Eye (tissue), 1 donor: ENCODE measurements at places on chromosomes 4 and X.

GRCh38 chr4:35965300-35965699, 279.0 kb downstream of the ARAP2 start:
- no peak for DNase-seq

GRCh38 chr4:56297776-56298175, 89.5 kb downstream of the AASDH start:
- DNase-seq = peak; percentile 80

- peak; percentile 14 for DNase-seq
Measured at GRCh38 chrX:69388526-69388925, 115.6 kb upstream of the NALF2 start.

DNA sequence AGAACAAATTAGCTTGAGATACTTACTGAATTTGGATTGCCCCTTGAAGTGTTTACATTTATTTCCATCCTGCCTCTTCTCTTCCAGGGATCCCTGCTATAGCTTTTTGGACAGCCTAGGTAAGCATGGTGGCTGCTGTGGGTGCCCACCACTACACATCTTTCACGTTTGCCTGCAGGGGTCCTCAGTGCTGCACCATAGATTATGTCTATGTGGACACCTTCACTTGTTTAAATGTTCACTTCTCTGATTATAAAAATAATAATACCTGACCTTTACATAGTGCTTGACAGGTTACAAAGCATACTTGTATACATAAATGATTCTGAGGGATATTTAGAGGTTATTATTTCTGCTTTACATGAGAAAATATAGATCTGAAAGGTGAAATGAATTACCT, 67.9 kb upstream of the SLC4A4 start:
- no peak for DNase-seq

DNA sequence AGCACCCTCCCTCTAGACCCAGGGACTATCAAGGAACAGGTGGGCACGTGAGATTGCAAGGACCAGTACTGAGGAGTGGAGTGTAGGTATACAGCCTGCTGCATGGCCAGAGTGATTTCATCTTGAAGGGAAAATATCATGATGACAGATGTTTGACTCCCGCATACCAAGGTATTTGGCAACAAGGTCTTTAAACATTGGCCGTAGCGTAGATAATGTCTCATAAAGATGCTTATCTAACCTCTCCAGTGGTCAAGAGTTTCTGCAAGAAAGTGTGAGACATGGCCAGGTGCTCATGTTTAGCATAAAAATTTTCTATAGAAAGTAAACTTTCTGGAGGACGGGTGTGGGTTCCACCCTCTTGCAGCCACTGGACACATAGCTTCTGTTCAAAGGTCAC, 18.7 kb upstream of the ZNF630 start:
- no peak for DNase-seq

DNA sequence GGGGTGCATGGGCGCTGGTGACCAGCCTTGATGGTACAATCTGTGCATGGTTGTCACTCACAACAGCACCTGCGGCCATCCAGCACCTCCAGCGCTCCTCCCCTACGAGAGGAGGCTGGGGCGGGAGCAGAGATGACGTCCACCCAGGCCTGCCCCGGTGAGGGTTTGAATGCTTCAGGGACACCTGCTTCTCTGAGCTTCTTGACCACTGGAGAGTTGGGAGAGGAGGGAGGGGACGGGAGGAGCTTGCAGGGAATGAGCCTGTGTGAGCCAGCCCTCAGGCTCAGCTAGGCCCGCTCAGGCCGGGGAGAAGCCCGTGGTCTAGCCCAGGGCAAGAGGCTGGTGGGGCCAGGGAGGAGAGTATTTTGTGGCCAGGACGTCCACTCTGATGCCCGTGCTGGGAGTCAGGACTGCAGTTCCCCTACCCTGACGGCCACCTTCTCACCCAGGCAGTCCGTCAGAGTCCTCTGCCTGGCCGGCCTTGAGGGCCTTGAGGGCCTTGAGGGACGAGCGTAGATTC, 59.2 kb downstream of the CPZ start:
- DNase-seq = no peak

GRCh38 chr4:27666943-27667342, 806.3 kb downstream of the STIM2 start:
- no peak for DNase-seq

DNA sequence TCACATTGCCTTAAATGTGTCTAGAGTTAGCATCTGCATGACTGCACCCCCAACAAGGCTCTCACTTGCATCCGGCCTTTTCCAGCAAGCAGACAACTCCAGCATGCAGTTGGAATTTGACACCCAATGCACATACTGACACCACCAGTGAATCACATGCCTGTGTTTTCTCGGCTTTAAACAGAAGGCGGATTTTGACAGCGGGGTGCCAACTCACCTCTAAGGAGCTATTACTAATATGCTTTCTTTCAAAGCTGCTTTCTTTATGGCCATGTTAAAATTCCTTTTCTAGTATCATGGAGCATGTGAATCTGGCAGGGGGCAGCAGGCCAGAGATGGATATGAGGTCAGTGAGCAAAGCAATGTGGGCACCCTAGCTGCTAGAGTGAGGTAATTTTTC, 78.0 kb upstream of the CLNK start:
- peak; percentile 58 for DNase-seq

DNA sequence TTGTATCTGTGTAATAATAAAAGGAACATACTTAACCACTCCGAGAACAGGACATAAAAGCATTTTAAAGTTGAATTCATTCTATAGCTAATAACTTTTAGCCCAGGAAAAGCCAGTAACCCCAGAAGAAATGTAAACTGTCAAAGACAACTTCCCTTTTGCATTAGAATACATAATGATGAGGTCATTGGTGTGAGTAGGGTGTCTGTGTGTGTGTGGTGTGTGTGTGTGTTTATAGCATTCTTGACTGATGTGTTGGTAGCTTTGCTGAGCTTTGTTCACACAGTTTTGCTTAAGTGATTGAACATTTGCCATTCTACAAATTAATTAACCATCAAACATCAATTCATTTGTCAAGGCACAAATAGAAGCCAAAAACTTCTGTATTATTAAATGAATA, 559.6 kb downstream of the ARAP2 start:
- no peak for DNase-seq

GRCh38 chrX:78327370-78328086, at the start of gene CYSLTR1:
TSS of gene CYSLTR1 (minus strand) at chrX:78327611. CDS start at chrX:78273746, 53,865 bp downstream.
- DNase-seq = no peak

DNA sequence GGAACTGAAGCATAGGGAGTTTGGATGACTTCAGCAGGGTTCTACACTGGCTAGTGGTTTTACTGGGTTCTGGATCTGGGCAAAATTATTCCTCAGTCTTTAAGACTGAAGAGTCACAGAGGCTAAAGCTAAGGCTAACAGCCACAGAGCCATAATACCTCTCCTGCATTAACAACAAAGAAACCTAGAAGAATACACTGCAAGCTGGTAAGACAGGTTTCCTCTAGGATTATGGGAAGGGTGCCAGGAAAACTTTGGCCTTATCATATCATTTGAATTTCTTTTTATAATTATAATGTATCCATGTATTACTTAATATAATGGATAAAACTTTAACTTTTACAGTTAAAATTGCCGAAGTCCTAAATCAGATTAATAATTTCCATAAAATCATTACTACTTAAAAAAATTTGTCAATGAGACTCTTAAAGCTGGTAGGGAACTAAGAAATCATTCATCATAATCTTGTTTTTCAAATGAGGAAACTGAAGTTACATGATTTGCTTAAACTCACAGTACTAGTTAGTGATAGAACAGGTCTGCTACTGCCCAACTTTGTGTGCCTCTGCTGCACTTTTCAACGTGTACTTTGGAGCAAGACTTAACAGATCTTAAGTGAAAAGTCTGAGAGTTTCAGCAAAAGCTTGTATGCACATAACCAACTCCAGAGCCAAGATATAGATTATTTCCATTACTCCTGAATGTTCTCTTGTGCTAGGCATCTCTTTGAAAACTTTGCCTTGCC, 24.2 kb upstream of the PGRMC2 start:
- DNase-seq = no peak

- no peak for DNase-seq
Measured at GRCh38 chr4:140777386-140777785, 21.2 kb upstream of the TBC1D9 start.

GRCh38 chrX:112714357-112714918, 34.7 kb upstream of the LHFPL1 start:
- DNase-seq = no peak

- no peak for DNase-seq
Measured at GRCh38 chr4:174460684-174461083, 61.6 kb downstream of the HPGD start.

GRCh38 chr4:119581190-119581873, 47.3 kb downstream of the PDE5A start:
- DNase-seq = no peak

- no peak for DNase-seq
Measured at GRCh38 chr4:44186850-44187246, 261.8 kb downstream of the KCTD8 start.

DNA sequence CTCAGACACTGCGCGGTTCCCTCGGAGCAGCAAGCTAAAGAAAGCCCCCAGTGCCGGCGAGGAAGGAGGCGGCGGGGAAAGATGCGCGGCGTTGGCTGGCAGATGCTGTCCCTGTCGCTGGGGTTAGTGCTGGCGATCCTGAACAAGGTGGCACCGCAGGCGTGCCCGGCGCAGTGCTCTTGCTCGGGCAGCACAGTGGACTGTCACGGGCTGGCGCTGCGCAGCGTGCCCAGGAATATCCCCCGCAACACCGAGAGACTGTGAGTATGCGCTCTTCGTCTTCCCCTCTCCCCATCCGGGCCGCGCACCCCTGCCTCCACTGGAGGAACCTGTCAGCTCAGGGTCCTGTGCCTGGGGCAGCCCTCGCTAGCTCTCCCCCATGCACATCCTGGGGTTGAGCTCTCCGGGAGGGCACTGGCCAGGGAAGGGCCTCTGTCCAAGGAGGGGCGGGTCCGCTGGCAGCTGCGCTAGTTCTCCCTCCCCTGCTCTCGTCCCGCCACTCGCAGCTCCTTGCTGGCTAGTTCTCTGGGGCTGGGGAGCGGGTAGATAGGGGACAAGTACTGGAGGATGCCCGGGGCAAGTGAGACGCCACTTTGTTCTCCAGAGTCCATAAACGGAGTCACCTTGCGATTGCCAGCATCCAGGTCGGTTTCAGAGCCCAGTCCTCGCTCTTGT, 2.2 kb downstream of the SLIT2 start:
- peak; percentile 75 for DNase-seq

DNA sequence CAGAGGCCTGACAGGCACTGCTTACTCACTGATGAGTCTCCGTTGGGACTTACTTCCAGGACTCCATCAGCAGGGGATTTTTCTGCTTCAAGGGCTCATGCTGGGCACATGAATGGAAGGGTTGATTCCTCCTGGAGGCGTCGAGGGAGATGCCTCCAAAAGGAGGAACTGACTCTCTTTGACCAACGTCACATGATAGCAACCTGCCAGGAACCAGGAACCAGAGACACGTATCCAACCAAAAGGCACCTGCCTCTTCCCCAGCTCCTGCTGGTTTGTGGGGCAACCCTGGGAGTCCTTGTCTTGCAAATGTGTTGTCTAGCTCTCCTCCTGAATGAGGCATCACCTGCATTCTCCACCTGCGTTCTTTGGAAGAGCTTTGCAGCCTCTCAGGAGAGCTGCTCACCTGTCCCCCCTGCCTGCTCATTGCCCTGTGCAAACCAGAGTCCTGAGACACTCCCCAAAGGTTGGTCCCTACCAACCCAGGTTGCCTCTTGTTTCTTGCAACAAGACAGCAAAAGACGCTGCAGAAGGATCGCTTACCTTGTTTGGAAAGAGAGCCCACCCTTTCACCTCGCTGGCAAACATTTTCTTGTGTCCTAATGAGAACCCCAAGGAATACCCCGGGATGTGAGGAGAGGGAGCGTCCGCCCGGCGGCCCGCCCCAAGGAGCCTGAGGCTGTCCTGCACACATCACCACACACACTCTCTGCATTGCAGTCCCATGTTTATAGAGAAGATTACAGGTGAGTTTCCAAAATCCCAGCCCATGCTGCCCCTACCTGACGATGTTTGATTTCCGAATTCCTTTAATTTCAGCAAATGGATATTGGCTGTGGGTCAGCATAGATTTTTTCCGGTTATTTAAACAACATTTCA, 30.5 kb upstream of the SHOX start:
- no peak for DNase-seq

GRCh38 chrX:153488231-153488914, 6.4 kb upstream of the BGN start:
- no peak for DNase-seq

- peak; percentile 65 for DNase-seq
Measured at GRCh38 chr4:125368671-125369081, 53.9 kb downstream of the FAT4 start.

DNA sequence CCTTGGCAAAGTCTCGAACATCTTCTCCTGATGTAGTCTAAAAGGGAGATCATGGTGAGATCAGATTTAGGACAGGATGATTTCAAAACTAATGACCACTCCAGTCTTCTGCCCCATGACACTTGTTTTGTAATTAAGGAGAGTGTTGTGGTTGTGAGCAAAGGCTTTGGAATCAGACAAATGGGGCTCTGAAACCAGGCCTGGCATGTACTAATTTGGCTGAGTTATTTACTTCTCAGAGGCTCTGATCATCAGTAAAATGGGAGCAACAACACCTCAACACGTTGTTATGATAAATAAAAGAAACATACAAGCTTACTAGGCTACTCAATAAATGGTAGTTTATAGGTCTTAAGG, 106.9 kb upstream of the FTHL17 start:
- DNase-seq = no peak

GRCh38 chrX:92209936-92210335, 430.8 kb downstream of the PCDH11X start:
- DNase-seq = no peak

- DNase-seq = no peak
Measured at GRCh38 chr4:1096841-1097240, 16.5 kb downstream of the RNF212 start.

GRCh38 chrX:9775930-9776329, 10.3 kb upstream of the GPR143 start:
- DNase-seq = no peak

GRCh38 chr4:91454111-91454510, 849.7 kb upstream of the GRID2 start:
- DNase-seq = no peak

DNA sequence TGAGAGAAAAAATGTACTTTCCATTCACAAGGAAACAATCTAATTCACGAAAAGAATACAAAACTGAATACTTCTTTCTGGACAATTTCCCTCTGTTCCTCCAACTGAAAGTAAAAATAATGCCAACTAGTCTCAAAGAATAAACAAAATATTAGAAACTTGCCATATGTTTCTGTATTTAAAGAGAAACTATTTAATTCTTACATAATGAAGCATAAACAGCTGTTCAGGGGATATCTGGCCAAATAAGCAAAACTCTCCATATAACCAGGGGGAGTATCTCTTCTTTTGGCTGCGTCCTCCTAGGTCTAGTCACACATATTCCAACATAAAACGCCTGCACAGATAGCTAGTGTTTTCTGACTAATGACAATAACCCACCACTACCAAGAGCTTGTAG, 805 bp downstream of the GATB start:
- DNase-seq = no peak
